ENCODE measurements at places on chromosomes 13 and 19.

DNA sequence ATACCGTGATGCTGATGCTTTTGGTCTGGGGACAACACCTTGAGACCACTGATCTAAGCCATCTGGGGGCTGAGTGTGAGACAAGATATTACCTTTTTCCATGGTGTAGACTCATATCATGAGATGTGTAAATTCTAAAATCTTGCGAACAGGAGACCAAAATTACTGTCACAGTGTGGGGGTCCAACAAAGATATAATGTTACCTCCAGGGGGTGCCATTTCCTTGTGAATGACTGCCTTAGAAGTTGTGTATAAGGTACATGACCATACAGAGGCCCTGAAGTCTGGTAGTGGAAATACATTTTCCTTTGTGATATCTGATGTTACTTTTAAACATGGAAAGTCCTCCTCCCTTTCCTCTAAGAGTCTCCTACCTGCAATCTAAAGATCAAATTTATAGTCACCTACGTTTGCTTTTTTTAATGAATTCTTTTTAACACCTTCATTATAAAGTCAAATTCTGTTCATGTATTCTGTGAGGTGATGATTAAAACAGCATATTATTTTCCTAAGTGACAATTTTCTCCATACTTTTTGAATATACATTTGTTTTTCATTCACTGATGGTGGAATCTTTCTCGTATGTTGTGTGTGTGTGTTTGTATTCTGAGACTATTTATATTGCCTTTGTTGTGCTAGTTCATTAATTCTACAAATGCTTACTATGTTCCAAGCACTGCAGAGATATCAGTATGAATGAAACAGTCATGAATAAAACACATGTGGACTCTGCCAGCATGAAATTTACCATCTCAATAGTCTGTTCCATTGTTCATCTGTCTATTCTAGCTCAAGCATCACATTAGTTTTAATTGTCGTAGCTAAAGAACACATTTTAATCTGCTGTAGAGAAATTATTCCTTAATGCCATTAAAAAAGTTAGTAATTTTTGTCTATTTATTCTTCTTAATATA is 113.7 kb downstream of the RFC3 start:
- no peak for DNase-seq

DNA sequence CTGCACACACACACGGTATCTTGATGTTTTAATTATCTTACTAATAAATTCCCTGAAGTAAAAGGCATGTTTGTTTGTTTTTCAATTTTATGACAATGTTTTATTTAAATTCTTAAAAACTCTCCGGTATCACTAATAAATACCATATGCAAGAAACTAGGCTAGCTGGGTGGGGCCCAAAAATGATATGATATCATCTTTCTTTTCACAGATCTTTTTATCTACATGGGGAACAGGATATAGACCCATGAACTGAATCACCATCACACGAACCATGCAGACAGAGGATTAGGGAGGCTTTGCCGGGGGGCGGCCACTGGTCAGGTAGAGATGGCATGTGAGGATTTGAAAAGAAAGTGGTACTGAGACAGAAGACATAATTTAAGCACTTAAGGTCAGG is 266.4 kb downstream of the ENOX1 start:
- no peak for DNase-seq

- DNase-seq = no peak
Observed at GRCh38 chr13:98386637-98387036, 190.3 kb downstream of the STK24 start.

DNA sequence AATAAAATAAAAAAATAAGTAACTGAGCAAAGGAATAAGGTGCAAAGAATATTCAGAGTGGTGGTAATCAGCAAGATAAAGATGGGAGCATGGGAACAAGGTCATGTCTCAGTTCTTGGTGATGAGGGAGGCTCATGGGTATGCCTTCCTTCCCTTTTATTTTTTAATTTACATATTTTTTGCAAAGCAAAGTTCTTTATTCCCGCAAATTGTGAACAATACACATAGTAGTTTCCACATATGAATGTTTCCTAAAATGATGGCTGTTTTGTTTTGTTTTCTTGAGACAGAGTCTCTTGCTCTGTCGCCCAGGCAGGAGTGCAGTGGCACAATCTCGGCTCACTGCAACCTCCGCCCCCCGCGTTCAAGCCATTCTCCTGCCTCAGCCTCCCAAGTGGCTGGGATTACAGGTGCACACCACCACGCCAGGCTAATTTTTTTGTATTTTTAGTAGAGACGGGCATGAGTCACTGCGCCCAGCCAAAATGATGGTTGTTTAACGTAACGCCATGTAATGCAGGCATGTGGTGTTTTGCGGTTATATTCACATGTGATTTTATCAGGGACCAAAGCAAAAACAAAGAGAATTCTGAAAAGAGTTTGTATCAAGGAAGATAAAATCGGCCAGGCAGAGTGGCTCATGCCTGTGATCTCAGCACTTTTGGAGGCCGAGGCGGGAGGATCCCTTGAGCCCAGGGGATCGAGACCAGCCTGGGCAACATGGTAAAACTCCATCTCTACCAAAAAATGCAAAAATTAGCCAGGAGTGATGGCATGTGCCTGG is 4.5 kb upstream of the ADGRE2 start:
- no peak for DNase-seq

DNA sequence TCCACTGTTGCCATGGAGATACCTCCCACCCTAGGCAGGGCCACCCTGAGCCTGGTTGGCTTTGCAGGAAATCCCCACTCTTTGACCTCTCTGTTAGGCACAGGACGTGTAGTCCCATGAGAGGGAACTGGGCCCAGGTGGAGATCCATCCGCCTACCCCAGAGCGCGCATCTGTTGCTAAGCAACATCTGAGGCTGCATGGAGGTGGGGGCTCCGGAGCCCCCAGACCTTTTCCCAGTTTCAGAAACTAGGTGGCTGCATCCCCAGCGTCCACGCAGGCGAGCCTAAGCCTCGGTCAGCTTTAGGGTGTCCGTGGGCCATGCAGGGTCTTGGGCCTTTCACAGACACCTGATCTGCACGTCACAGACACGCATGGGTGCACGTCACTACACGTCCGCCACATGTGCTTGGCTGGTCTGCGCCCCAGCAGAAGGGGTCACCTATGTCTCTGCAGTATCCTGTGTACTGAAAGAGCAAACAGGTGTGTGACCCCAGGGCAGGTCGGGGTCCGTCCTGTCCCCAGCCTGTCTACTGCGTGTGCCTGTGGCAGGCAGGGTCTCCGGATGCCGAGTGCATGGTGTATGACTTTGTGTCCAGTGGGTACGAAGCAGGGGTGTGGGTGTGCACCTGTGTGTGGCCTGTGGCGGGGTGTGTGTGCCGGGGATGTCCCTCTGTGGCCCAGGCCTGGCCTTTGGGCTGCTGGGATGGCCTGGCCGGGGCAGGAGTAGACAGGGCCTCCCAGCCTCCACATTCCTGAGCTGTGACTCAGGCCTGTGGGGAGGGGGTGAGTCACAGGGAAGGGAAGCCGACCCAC is 4.1 kb upstream of the CIRBP start:
- peak; percentile 80 for DNase-seq

Data from ovary (tissue), 10 donors.